ENCODE measurements at places on chromosomes 4 and X. TPM values are rescaled to one million over a fixed set of nuclear protein-coding genes. Genes with fewer than 3 reads are reported as not detected.

The VMA21 gene
- 24.1 TPM for total RNA-seq

DNA sequence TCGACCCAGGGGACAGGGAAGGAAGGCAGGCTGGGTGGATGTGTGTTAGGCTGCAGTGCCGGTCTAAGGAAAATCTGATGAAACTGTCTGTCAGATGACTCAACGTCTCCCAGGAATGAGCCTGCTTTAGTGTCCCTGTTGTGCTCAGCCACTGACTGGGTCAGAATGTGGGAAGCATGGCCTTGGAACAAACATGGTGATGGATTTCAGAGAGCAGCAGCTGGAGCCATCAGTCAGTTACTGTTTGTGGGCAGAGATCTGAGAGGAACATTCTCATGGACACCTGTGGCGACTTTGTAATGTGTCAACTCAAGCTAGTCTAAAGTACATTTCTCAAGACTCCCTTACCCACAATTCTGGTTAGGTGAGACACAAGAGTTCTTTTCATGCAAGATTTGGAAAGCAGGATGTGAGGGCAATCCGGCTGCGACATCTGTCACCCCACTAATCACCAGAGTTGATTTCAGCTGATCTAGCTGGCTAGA, 63.2 kb downstream of the ANAPC10 start:
- DNase-seq: peak; percentile 58

DNA sequence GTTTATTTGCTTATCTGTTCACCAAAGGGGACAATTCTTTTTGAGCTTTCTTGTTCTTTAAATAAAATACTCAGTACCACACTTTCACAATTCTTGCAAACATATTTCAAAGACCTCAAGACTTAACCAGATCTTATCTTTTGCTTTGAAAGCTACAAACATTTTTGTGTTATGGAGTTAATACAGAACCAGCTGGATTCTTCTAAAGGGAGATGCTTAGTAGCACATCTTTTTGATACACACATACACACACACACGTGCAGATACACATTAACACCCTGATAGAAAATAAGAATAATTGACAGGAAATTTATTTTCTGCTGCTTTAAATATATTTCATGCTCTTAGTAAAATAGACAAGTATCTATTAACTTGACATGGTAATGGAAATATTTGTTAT, 379.1 kb downstream of the SH2D1A start:
- DNase-seq: no peak

DNA sequence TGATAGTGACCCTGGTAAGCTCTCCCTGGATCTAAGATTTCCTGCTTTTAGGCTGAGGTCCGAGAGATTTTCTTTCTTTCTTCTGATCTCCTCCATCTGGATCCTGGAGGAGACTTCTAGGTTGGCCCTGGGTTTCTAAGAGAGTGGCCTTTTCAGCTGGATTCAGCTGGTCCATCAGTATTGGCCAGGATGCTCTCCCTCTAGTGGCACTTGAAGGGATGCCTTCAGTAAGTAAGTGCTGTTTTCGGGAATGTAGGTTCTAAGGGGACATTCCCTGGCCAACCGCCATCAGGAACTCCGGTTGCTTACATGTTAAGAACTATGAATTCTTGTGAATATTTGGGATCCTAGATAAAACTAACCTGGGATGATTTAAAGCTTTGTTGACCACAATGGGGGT, 56.9 kb downstream of the SERTM2 start:
- DNase-seq: no peak

DNA sequence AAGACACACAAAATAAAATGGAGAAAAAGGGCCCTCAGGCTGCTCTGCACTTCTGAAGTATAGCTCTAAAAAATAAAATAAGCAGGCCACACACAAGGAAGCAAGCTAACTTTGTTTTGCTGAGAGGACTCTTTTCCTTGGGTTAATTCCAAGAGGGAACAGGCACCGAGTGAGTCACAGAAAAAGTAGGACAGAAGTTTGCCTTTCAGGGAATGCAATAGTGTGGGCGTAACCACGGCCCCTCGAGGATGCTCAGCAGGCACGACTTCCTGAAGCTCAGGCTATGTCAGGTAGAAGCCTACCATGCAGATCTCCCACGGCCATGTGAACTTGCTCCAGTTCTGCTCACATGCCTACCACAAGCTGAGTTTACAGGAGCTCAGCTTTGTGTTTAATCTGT, 22.1 kb downstream of the PPP1R2C start:
- DNase-seq: peak; percentile 62

GRCh38 chrX:88416965-88417364, 330.1 kb upstream of the CPXCR1 start:
- DNase-seq: no peak

DNA sequence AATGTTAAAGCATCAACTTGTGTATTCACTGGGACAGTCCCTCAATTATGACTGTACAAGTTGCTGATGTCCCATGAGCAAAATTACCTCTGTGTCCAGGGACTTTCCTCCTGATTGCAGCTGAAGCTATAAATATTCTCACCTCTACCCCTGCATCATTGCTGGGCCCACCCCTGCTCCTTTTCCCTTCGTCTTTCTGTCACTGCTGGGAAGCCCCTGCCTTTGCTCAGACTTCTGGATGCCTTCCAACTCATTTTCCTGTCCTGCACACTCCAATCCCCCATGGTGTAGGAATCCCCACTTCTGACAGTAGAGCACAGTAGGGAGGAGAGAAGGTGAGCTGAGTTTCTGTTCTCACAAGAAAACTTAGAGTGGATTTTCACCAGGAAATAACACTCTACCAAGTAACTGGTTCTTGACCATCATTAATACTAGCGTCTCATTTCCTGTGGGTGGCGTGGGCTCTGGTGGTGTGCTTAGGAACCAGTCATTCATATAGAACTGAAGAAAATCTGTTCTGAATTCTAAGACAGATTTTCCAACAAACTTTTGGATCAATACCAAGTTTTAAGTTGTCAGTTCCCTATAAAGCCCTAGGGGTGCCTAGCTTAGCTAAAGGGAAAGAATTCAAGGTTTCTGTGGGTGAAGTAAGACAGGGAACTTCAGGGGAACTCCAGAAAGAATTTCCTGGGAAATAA, 136.2 kb upstream of the MED14 start:
- DNase-seq: no peak

The CNKSR2 gene
- total RNA-seq: 0.34 TPM

The MAGED4 gene
- 0.28 TPM for total RNA-seq

DNA sequence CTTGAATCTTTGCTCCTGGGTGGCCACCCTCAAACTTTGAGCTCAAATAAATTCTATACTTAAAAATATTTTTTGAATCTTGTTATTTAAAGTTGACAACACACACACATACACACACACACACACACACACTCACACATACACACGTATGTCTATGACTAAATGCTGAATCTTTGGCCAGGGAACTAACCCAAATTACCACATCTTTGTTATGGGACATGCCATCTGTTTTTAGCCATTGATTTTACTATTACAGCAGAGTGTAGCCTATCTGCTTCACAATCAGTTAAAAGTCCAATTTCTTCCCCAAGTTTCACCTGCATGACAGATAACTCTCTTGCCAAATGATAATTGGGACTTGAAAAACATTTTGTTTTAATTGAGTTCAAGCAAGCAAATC, 45.0 kb upstream of the USP46 start:
- DNase-seq: no peak

The PLAC1 gene
- 3.0 TPM for total RNA-seq

GRCh38 chr4:109383823-109384222, 49.8 kb upstream of the SEC24B start:
- no peak for DNase-seq

- no peak for DNase-seq
Measured at GRCh38 chr4:141703497-141703896, 67.1 kb downstream of the IL15 start.

- no peak for DNase-seq
Measured at GRCh38 chr4:3295837-3296624, 3.2 kb downstream of the RGS12 start.

DNA sequence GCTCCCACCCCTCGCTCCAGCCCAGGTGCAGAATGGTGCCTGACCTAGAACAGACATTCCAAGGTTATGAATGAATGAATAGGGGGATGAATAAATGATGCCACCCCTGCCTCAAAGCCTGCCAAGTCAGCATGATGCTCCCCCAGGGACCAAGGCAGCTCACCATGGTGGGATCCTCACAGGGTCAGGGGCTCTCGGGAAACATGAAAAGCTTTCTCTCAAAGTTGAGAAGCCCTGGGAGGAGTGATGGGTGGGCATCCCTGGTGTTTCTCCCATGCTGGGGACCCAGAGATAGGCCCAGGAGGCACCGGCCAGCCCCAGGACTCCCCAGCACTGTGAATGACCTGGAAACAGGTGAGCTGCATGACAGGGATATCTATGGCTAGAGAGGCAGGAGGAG, 58.9 kb downstream of the HTRA3 start:
- DNase-seq: no peak

- no peak for DNase-seq
Measured at GRCh38 chr4:101823864-101824263, 33.3 kb downstream of the BANK1 start.

The FRMPD3 gene
- total RNA-seq: not detected

- DNase-seq: no peak
Measured at GRCh38 chr4:84730375-84730774, 147.4 kb downstream of the CDS1 start.

- no peak for DNase-seq
Measured at GRCh38 chr4:154497889-154498288, 6.3 kb upstream of the DCHS2 start.

The ARFIP1 gene
- total RNA-seq: 15.7 TPM

DNA sequence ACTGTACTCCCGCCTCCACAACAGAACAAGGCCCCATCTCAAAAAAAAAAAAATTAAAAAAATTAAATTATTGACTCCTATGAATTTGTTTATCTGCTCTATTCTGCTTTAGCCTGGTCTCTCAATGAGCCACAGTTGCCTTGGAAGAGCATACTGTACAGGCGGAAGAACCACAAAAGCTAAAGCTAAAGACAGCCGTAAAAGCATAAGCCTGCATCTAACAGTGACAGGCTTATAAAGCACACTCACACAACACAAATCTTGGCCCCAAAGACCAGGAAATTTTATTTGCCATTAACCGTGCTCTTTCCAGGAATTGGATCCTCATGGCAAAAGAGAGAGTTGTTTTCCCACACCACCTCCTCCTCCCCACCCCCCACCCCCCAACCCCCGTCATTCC, 53.5 kb upstream of the KLF3 start:
- no peak for DNase-seq

- DNase-seq: no peak
Measured at GRCh38 chr4:189502841-189503435, 437.7 kb upstream of the FRG1 start.

- no peak for DNase-seq
Measured at GRCh38 chrX:47776292-47777006, 60.3 kb upstream of the ZNF81 start.

The CXorf49 gene
- total RNA-seq: not detected

- DNase-seq: no peak
Measured at GRCh38 chrX:105462186-105462585, 241.7 kb upstream of the TEX13A start.

- no peak for DNase-seq
Measured at GRCh38 chrX:20284992-20285391, 18.3 kb upstream of the RPS6KA3 start.

GRCh38 chr4:41857226-41857641, 78.0 kb upstream of the TMEM33 start:
- DNase-seq: no peak

- peak; percentile 28 for DNase-seq
Measured at GRCh38 chr4:74230902-74231499, 73.1 kb downstream of the MTHFD2L start.
